ENCODE measurements at places on chromosomes 11 and 22.

DNA sequence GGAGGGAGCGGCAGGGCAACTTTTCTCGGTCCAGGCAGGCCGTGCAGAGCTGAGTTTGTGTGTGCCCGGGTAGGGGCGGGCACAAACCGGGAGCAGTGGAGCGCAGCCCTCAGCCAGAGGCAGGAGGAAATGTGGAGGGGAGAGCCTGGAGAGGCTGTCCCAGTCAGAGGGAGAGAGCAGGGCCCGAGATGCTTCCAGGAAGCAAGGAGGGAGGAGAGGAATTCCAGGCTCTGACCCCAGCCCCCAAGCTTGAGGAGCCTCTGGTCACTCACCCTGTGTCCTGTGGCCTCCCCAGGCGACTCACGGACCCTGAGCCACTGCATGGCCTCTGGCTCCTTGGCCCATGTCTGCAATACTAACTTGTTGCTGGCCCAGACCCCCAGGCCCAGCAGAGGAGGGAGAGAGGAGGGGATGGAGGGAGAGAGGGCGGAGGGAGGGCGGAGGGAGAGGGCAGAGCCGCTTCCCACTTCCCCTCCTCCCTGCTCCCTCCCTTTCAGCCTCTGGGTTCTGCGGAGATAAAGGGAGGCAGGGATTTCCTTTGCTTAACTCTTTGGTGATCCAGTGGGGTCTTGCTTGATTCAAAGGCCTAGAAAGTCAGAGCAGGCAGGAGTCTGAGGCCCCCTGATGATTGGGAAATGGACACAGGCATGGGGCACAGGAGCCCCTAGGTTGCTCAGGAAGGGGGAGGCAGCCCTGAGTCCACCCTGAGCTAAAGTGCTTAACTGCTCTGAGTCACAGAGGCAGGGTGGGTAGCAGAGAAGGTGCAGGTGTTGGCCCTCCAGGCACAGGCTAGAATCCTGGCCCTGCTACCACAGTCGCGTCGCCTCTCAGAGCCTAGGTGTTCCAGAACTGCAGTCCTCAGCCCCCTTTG is at the start of gene C1QTNF6:
Gene C1QTNF6 (minus strand): TSS at position 357 of the 871 bp plus-strand sequence. CDS start 34 bp downstream, at position 323.
- no peak for DNase-seq

DNA sequence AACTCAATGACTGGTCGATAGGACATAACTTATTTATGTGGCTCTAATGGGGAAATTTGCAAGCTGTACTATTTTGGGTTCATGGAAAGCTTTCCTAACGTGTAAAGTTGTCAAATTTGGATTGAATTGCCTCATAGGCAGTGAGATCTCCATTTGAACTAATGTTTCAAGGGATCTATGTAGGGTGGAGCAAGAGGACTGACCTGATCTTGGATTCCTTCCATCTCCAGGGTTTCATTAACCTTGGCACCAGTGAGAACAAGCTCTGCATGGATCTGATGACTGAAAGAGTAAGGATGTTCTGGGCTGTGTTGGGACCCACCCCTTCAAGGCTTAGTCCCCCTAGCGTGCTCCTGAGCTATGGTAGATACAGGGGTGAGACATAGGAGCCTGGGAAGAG is 2.1 kb downstream of the ACCSL start:
- DNase-seq: no peak

DNA sequence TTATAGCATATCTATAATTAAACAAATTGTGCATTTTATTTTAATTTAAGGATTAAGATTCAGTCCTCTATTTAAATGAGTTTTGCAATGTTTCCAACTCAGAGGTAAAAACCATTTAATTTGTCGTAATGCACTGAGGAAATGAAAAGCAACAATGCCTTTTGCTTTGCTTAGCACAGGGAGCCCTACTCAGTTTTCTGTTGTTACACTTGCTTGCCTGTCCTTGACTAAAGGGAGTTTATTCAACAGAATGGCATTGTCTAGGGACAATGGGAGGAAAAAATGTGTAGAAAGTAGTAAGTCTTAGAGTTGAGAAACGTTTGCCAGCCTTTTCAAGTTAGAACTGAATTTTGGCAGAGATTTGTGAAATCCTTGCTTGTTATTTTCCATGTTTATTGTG is 734.2 kb upstream of the ANO3 start:
- DNase-seq: no peak

GRCh38 chr11:106503901-106504300 is 426.4 kb downstream of the AASDHPPT start:
- DNase-seq: no peak

- no peak for DNase-seq
Observed at GRCh38 chr11:117121176-117121575, 22.9 kb upstream of the PAFAH1B2 start.

DNA sequence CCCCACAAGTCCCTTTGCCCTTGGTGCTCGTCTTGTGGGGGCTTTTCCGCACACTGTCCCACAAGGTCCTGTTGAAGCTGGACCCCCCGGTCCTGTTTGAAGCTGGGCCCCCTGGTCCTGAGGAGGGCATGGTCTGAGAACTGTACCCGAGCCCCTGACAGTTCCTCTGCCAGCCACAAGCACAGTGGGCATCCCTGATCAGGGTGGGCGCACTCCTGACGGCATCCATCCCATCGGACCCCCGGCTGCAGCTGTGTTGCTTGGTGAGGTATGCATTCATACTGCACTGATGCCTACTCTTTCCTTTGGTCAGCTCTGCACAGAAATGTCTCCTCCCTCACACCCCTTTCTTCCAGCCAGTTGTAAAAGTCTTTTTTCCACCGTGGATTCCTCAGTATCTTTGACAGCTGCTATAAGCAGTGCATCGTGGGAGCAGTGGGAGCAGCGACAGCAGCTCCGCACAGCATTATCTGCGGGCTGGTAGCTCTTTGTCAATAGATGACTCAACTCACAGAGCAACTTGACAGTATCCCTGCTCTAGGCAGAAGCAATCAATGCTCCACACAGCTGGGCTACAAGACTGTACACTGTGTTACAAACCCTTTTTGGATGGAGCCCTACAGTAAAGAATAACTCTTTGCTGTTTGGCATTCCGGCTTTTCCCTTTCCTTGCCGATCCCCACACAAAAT is 1030.8 kb upstream of the CCDC90B start:
- DNase-seq: no peak

- DNase-seq: no peak
Observed at GRCh38 chr11:45754261-45754709, 50.7 kb upstream of the SLC35C1 start.

GRCh38 chr22:30875481-30876215 is 92.9 kb downstream of the MORC2 start:
- DNase-seq: no peak

DNA sequence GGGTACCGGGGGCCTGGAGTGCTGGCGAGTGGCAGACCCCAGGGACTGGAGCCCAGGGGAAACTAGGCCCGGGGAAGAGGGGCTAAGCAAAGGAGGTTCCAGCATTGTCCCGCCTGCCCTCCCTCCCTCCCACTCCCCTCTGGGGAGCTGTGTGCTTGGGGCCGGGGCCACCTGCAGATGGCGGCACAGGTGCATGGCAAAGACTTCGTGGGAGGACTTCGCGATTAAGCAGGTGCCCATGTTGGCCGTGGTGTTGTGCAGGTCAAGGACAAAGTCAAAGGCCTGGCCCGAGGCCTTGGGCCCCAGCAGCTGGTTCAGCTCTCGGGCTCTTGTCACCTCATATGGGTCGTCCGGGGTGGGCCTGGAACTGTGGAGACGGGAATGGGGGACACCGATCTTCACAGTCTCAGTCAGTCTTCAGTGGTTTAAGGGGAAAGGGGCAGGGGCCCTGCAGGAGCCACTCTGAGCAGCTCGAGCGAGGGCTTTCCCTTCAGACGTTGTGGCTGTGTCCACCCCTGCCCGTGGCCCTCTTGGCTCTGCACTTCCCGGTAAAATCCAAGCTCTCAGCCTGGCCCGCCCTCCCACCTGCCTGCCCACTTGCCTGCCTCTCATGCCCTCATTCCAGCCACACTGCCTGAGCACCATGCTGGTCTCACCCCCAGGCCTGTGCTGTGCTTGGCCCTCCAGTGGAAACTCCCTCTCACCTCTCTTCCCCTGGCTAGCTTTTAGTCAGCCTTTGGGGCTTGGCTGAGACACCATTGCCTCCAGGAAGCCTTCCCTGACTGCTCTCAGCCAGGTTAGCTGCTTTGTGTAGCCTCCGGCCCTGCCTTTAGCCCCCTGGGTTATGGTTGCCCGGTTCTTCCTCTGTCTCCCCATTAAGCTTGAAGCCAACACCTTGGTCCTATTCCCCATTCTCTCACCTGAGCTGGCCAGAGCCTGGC is 4.7 kb downstream of the ACY3 start:
- no peak for DNase-seq

- no peak for DNase-seq
Observed at GRCh38 chr11:92504534-92504933, 279.9 kb downstream of the FAT3 start.

- no peak for DNase-seq
Observed at GRCh38 chr11:27263046-27263445, 100.0 kb downstream of the CCDC34 start.

All from GOT3 (cell line).